SK-N-MC (cell line): ENCODE measurements at places on chromosomes 2 and 18.

- DNase-seq, result no peak
Observed at GRCh38 chr2:1585635-1586034, 158.7 kb downstream of the PXDN start.

- no peak for DNase-seq
Observed at GRCh38 chr18:44884431-44884830, 203.7 kb downstream of the SETBP1 start.

GRCh38 chr2:209425471-209426071 lies 1.7 kb downstream of the MAP2 start:
- no peak for DNase-seq

- no peak for DNase-seq
Observed at GRCh38 chr2:20667151-20667530, 197 bp downstream of the GDF7 start.

DNA sequence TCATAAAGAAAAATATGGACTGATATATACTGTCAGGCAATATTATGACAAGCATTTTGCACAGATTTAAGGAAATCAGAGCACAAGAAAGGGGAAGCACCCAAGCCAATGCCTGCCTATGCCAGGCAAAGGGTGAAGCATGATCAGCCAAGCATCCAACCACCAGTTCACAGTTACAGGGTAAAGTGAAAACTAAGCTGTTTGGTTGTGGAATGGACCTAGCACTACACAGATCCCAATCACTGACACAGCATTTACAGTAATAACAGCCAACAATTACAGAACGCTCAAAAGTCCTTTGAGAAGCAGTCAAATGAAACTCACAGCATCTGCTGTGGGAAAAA lies 90.3 kb downstream of the SP3 start:
- no peak for DNase-seq

DNA sequence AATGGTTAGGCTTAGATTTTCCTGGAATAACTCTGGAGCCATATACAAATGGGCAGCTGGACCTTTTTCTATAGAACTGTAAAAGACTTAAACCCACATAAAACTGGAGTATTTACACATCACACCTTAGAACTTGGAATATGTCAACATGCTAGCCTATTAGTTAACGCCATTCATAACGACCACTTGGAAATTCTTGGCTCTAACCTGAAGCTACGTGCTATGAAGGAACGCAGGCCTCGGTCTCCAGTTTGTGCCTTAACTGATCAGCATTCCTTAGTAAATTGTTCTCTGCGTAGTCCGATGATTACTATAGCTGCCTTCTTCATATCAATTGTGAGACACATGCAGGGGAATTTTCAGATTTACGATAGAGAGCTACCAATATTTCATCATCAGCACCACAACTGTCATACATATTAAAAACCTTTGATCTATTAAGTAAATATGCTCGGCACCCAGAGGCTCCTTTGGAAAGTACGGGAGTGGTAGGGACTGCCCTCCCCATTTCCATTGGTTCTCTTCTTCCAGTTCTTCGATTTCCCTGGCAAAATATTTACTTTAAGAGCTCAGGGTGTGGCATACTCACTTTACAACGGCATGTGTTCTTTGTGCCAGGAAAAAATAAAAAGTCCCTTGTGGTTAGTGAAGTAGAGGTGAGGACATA lies 17.5 kb upstream of the CCL20 start:
- no peak for DNase-seq

GRCh38 chr2:232697807-232698110 lies 628 bp downstream of the GIGYF2 start:
- no peak for DNase-seq

DNA sequence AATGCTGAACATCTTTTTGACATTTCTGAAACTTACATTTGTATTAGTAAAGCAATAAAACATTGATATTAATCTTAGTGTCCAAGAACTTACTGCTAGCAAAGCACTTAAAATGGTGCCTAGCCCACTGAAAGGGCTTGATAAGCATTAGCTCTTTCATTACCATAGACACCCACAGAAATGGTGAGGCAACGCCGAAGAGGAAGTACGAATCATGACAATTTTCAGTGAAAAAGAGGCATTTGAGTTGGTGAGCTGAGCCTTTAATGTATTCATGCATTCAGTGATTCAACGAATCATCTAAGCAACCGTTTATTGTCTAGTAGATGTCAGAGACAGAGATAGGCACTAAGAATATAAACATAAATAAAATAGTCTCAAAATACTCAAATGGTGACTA lies 101.1 kb downstream of the PIGN start:
- DNase-seq, result no peak

GRCh38 chr2:128793404-128793803 lies 474.7 kb upstream of the HS6ST1 start:
- DNase-seq, result no peak

- no peak for DNase-seq
Observed at GRCh38 chr18:49025426-49025766, 74.6 kb upstream of the SMAD7 start.

DNA sequence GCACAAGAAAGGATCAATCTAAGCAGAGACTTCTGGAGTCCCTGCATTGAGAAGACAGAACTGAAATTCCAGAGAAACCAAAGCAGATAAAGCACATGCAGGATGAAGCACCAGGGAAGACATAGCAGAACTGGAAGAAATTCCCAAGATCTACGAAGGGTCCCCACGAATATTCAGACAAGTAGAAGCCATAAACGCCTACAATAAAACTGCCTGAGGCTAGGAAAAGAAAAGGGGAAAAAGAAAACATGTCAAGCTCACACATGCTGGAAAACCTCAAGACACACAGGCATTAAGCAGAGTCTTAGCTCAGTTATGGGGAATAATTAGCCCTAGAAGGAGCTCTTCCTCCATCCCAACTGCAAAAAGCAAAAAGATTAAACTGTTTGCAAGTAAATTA lies 171.2 kb downstream of the NBAS start:
- DNase-seq, result peak; percentile 47

GRCh38 chr18:79275461-79275860 lies 120.3 kb upstream of the NFATC1 start:
- no peak for DNase-seq

GRCh38 chr2:159139216-159139933 lies 147.1 kb downstream of the WDSUB1 start:
- no peak for DNase-seq

GRCh38 chr18:38526922-38527321 lies 961.3 kb upstream of the CELF4 start:
- DNase-seq, result no peak

DNA sequence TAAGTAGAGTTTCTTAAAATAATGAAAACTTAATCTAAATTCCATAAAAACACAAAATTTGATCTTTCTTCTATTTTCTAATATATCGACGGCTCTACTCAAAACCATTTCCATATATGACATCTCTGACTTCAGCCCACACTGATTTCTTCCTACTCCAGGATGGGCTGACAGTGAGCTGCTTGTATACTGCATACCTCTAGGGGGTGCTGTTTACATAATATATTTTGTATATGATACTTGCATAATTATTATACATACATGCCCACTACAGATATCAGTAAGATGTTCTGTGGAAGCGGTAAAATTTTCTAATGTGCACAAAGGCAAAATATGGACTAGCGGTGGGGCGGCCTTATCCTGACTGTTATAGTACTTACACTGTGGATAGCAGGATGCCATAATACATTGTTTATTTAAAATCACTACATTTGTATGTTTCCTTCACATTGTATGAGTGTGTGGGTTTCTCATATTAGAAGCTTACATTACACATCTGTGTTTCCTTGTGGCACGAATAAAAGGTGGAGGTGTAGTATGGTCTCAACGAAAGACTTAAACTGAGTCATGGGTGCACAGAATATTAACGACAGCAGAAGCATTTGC lies 66.1 kb upstream of the NXPH2 start:
- DNase-seq, result peak; percentile 50

- DNase-seq, result no peak
Observed at GRCh38 chr18:79068341-79068936, 755 bp upstream of the ATP9B start.

DNA sequence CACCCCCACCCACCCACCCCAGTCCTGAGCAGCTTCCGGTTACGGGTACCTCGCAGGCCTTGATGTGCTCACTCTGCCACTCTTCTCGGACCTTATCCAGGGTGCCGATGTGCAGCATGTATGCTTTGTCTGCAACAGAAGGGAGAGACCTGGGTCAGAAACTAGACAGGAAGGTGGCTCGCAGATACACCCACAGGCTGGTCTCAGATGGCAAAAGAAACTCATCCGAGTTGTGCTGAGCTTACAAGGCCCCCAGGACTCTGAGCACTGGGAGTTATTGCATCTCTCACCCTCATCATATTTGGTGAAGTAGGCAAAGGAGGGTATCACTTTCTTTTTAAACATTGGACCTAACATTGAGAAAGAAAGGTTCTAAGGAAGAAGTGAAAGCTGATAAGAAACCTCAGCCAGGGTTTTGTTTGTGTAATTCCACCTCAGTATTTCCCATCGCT lies 30.6 kb upstream of the EPG5 start:
- no peak for DNase-seq

DNA sequence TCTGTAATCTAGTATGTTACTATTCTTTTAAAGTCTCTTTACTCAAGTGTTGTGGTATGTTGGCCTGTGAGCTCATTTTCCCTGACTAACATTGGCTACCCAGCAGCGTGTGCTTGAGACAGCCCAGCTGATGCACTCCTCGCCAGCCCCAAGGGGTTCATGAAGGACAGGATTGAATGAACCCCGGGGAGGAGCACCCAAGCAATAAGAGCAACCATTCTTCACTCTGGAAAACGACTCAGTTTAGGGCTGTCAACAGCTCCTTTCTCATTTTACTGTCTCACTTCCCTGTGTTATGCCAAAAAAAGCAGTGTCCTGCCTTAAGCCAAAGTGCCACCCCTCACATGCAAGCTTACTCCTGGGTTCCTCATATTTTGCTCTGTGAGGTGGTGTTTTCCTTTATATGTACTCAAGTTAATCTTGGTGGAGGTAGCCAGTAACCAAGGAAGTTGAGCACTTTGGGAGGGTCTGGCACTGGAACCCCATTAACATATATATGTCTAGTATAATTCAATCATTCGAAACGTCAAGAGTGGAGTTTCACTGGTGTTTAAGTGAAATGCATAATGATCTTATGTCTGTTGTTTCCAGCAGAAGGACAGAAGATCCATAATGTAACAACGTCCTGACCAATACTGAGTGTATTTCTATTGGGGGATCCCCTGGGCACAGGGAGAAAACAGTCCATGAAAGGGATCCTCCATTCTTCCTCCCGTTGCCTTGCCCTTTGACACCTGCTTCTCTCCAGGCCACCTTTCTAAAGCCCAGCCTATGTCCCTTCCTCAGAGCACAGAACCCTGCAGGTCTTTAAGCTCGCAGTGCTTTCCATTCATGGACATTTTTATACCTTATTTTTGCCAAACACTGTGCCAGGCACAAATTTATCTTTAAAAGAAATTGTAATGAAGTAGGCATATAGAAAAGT lies 43.2 kb downstream of the ATIC start:
- no peak for DNase-seq

DNA sequence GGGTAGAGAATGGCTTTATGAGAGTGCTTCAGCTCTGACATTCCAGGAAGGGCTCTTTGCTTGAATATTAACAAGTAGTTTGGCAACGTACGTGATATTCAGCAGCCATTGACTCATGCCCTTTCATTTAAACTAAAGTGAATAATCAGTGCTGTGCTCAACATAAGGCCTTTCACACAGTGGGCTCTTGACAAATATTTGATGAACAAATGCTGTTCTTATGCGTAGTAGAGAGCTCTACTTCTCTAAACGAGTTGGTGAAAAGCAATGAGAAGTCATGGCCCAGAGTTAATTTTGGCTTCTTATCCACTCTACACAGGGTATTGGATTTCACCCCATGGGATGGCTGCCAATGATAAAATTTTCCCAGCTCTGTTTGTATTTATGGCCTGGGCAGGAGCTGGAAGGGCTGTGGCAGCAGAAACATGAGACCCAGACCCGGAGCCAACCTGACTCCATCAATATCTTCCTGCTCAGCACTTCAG lies 338.9 kb downstream of the CCDC85A start:
- DNase-seq, result no peak
